ENCODE measurements at places on chromosomes 4 and X. TPM values are rescaled to one million over a fixed set of nuclear protein-coding genes. Genes with fewer than 3 reads are reported as not detected.

GRCh38 chrX:100408713-100409609 lies 1.1 kb downstream of the PCDH19 start:
- DNase-seq = no peak

STARD8 gene
- total RNA-seq = 0.97 TPM

DNA sequence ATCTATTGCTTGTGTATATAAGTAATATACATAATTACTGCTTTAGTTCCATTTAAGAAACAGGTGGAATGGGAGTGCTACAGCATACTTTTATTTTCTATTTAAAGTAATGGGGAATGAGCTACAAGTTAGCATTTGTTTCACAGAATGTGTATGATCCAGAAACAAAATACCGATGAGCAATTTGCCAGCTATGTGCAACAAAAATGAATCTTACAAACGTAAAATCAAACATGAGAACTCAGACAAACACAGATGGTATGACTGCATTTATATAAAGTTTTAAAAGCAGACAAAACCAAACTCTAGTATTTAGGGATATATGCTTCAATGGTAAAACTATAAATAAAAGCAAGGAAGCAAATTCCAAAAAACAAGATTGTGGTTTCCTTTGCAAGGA lies 141.7 kb downstream of the PAPSS1 start:
- DNase-seq = peak; percentile 37

ARSH gene
- total RNA-seq = not detected

GRCh38 chr4:126742048-126742447 lies 890.7 kb upstream of the INTU start:
- no peak for DNase-seq

GRCh38 chr4:174324236-174324635 lies 40.5 kb downstream of the CEP44 start:
- DNase-seq = no peak

GRCh38 chr4:145734031-145734430 lies 54.1 kb downstream of the C4orf51 start:
- DNase-seq = peak; percentile 6

DNA sequence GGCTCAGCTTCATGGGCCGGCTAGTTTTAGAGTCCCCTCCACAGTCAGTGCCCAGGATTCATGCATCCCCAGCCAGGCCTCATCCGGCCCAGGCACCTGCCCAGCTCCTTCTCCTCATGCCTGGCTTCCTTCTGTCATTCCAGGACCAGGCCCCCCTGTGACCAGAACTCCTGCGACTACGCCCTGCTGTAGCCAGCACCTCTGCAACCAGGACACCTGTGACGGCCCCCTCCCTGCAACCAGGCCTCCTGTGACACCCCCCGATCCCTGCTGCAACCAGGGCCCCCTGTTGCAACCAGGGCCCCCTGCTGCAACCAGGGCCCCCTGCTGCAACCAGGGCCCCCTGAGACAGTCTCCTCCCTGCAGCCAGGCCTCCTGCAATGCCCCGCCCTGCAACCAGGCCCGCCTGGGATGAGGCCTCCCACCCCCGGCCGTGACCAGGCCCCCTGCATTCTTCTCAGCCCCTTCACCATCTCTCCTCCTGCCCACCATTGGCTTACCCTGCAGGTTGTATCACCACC lies 46.8 kb downstream of the HTRA3 start:
- DNase-seq = no peak

DNA sequence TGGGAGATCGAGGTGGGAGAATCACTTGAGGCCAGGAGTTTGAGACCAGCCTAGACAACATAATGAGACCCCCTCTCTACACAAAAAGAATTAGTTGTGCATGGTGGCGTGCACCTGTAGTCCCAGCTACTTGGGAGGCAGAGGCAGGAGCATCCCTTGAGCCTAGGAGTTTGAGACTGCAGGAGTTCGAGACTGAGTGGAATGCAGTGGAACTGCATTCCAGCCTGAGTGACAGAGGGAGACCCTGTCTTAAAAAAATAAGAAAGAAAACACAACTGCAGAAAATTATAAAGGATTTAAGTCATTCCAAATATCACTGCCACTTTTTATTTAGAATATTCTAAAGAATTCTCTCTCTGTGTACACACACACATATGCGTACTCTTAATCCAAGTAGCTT lies 18.4 kb downstream of the HPRT1 start:
- no peak for DNase-seq

PDLIM3 gene
- total RNA-seq = 96.6 TPM

ADH1B gene
- 0.43 TPM for total RNA-seq

DNA sequence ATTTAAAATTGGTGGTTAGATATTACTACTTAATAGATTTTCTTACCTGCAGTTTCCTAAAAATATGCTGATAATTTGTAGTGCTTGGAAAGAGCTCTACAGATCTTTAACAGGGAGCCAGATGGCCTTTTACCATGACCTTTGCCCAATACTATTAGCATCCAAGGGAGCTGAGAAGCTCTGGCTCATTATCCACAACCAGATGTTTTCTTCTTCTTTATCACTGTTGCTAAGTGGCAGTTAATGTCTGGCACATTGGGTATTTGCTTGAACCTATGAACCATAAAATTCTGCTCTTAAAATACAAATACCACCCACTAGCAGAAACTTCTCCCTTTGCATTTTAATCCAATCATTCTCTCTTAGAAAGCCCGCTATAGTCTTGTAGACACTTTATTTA lies 1480.3 kb downstream of the C4orf33 start:
- no peak for DNase-seq

GRCh38 chrX:34562006-34562405 lies 95.1 kb downstream of the TMEM47 start:
- no peak for DNase-seq

- DNase-seq = no peak
Observed at GRCh38 chrX:8914681-8915080, 113.5 kb upstream of the FAM9A start.

- DNase-seq = peak; percentile 10
Observed at GRCh38 chr4:96352051-96352517, 512.2 kb downstream of the PDHA2 start.

GRCh38 chr4:111854494-111855087 lies 290.7 kb upstream of the FAM241A start:
- peak; percentile 62 for DNase-seq

HMGN5 gene
- 2.6 TPM for total RNA-seq
